ENCODE measurements at places on chromosomes 16 and 17.

GRCh38 chr17:6471531-6472465 lies 27.5 kb downstream of the PIMREG start:
- no peaks in the 10 kb centered on the region for H3K4me1 ChIP-seq
- no peak overlapping the region for H3K4me3 ChIP-seq
- no peaks in the 10 kb centered on the region for H3K27me3 ChIP-seq
- no peak overlapping the region for H3K27ac ChIP-seq
- no peaks in the 10 kb centered on the region for H3K36me3 ChIP-seq

- DNase-seq, result no peak
- peaks cover 23% of the 10 kb centered on the region for H3K4me1 ChIP-seq
Measured at GRCh38 chr17:7203391-7203790, 16.2 kb downstream of the DLG4 start.

DNA sequence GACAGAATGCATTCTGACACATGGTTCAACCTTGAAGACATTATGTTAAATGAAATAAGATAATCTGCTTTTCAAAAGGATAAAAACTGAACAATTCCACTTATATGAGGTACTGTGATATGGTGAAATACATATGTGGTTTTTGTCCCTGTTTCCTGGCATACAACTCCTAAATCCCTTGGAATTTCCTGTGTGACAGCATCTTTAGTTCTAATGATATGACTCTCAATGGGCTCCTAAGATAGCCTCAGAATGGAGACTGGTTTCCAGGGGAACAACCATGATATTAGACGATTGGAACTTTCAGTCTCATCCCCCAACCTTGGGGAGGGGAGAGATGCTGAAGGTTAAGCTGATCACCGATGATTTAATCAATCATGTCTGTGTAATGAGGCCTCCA lies 37.7 kb upstream of the PHLPP2 start:
- H3K27ac ChIP-seq, result no peak overlapping the region
- H3K4me1 ChIP-seq, result peaks cover 5% of the 10 kb centered on the region

DNA sequence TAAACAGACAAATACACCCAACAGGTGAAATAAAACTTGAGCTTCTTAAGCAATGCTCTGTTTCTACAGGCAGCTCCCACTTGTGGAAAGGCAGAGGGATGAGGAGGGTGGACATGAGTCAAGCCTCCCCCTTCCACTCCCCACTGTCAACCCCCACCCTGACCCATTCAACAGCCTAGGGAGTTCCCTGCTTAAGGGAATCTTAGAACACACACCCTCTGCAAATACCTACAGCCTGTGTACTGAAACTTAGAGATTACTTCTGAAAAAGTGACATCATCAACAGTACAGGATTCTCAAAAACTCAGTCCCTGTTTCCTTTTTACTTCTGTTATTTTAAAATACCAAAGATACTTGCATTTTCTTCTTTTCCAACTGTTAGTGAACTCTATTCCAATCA lies 345.4 kb downstream of the SOX9 start:
- no peak for DNase-seq
- H3K4me1 ChIP-seq, result no peaks in the 10 kb centered on the region
- no peak overlapping the region for H3K4me3 ChIP-seq
- no peaks in the 10 kb centered on the region for H3K27me3 ChIP-seq
- H3K27ac ChIP-seq, result no peak overlapping the region
- no peaks in the 10 kb centered on the region for H3K36me3 ChIP-seq

DNA sequence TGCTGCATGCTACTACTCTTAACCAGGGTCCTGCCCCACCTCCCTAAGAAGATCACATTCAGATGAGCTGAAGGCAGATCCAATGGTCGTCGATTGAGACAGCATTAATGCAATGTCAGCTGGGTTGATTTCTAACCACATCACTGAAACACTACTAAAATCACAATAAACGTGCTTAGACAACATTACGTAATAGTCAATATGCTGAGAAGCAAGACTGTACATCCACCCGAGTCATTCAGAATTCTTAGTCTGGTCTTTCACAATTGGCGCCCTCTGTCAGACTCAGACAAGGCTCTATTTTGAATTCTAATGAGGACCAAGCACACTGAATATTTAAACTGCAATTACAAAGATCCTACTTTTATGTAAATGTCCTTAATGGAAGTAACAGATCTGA lies 205.2 kb downstream of the STX8 start:
- no peak overlapping the region for H3K4me3 ChIP-seq
- H3K36me3 ChIP-seq, result no peaks in the 10 kb centered on the region
- H3K27me3 ChIP-seq, result no peaks in the 10 kb centered on the region
- H3K27ac ChIP-seq, result no peak overlapping the region

- no peaks in the 10 kb centered on the region for H3K36me3 ChIP-seq
- DNase-seq, result no peak
- H3K27ac ChIP-seq, result no peak overlapping the region
Measured at GRCh38 chr17:79212149-79213087, 137.8 kb downstream of the ENGASE start.

GRCh38 chr17:5562661-5563360 lies 21.5 kb downstream of the NLRP1 start:
- H3K4me3 ChIP-seq, result no peak overlapping the region
- peak overlapping the region; percentile 53 for H3K27ac ChIP-seq
- peaks cover 46% of the 10 kb centered on the region for H3K36me3 ChIP-seq
- H3K27me3 ChIP-seq, result no peaks in the 10 kb centered on the region

GRCh38 chr16:14061732-14062259 lies 9.3 kb upstream of the MRTFB start:
- H3K36me3 ChIP-seq, result no peaks in the 10 kb centered on the region
- no peaks in the 10 kb centered on the region for H3K4me1 ChIP-seq
- peaks cover 7% of the 10 kb centered on the region for H3K27me3 ChIP-seq
- no peak overlapping the region for H3K27ac ChIP-seq
- DNase-seq, result no peak

DNA sequence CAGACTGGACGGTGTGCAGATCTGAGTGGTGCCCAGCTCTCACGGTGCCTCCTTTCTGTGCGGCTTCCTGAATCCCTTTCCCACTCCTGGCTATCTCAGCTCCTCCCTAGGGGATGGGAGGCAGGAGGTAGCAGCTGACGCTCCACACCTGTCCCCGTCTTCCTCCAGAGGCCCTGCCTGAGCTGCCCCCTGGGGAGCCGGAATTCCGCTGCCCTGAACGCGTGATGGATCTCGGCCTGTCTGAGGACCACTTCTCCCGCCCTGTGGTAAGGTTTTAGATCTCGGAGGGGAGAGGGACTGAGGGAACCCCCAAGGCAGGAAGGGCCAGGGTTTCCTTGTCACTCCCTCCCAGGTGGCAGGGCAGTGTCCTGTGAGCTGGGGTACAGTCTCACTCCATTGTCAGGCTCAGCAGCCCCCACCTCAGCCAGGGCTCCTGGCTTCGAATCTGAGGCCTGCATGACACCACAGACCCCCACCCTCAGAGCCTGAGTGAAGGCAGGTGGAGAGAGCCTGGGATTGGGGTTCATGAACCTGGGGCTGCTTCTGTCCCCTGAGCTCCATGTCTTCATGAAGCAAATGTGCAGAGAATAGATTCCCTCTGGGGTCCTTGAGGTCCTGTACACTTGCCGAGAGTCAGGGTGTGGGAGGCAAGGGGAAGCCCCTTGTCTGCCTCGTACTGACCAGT lies 6.6 kb downstream of the DEF8 start:
- no peak overlapping the region for H3K4me3 ChIP-seq
- no peak for DNase-seq
- peaks cover 12% of the 10 kb centered on the region for H3K36me3 ChIP-seq
- peaks cover under 1% of the 10 kb centered on the region for H3K4me1 ChIP-seq
- no peak overlapping the region for H3K27ac ChIP-seq

DNA sequence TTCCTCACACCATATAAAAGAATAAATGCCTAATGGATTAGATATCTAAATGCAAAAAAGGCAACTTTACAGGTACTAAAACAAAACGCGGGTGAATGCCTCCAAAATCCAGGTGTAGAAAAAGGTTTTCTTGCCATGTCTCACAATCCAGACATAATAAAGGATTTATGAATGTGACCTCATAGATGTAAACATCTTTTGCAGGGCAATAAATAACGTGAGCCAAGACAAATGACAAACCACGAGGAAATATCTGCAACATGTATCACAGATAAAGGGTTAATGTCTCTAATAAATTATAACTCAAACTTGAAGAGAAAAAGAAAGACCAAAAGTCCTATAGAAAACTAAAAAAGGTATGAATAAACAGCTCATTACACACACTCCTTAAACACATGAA lies 180.7 kb downstream of the PARN start:
- H3K27ac ChIP-seq, result no peak overlapping the region
- no peak overlapping the region for H3K4me3 ChIP-seq
- H3K36me3 ChIP-seq, result peaks cover 9% of the 10 kb centered on the region
- no peaks in the 10 kb centered on the region for H3K27me3 ChIP-seq
- no peaks in the 10 kb centered on the region for H3K4me1 ChIP-seq

- H3K27ac ChIP-seq, result peak overlapping the region; percentile 86
- peaks cover 7% of the 10 kb centered on the region for H3K4me1 ChIP-seq
- H3K36me3 ChIP-seq, result no peaks in the 10 kb centered on the region
- H3K4me3 ChIP-seq, result peak overlapping the region; percentile 90
- DNase-seq, result no peak
Measured at GRCh38 chr16:75555213-75555706, 792 bp downstream of the TMEM231 start.

DNA sequence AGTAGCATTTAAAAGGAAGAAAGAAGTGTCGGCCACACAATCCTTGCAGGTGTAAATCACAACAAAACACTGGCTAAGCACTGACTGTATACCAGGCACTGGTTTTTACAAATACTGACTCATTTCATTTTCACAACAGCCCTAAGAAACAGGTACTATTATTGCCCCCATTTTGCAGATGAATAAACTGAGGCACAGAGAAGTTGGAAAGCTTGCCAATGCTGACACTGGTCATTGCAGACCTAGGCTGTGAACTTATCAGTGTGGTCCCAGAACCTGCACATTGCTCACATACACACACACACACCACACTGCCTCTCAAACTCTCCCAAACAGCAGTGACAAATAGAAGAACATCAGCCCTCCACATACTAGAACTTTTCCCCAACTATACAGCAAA lies 37.6 kb downstream of the CDYL2 start:
- no peak overlapping the region for H3K27ac ChIP-seq
- peaks cover 12% of the 10 kb centered on the region for H3K4me1 ChIP-seq
- H3K27me3 ChIP-seq, result no peaks in the 10 kb centered on the region
- H3K36me3 ChIP-seq, result peaks cover 6% of the 10 kb centered on the region
- DNase-seq, result no peak

DNA sequence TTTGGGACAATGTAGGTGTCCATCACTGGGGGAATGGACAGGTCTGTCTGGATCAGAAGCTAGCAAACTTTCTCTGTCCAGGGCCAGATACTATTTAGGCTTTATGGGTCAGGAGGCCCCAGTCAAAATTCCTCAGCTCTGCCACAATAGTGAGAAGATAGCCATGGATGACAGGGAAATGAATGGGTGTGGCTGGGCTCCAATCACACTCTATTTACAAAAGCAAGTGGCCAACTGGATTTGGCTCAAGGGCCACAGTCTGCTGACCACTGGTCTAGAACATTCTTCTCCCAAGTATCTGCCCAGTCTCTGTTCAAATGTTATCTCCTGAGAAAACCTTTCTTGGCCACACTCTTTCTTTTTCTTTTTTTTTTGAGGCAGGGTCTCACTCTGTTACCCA lies 339.9 kb downstream of the SOX9 start:
- H3K4me3 ChIP-seq, result no peak overlapping the region
- no peak for DNase-seq
- no peaks in the 10 kb centered on the region for H3K4me1 ChIP-seq
- no peaks in the 10 kb centered on the region for H3K27me3 ChIP-seq
- no peak overlapping the region for H3K27ac ChIP-seq

DNA sequence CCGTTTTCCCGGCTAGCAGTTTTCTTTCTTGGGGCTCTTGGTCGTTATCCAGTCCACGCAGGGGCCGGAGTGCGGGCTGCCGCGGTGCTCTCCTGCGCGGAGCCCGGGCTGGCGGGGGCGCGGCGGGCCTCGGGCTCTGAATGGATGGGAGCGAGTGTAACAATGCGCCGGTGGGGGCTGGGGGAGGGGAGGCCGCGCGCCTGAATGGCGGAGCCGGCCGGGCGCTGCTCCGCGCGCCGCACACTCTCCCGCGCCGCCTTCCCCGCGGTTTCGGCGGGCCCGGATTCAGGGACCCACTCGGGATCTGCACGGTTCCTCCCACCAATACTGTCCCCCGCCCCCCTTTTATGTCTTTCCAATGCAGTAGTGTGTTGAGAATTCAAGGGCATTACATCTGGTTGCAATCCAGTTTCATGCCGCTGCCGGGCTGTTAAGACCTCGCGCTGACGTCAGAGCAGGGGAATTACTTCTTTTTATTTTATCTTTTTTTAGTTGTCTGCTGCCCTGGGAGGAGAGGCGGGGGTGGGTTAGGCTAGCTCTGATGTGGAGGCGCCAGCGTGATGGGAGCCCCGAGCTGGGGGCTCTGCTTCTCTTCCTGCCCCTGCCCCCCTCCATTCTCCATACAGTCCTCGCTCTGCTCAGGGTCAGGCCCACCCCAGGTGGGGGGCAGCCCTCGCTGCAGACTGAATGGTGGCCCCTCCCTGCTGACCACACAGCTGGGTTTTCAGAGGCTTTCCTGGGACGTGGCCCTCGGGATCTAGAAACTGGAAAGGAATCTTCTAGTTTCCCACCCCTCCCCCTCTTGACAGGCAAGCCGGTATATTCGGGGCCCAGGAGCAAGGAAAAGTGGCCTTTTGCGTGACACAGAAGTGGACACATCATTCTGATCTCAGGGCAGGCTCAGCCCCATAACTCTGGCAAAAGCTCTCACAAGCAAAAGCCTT lies 1.8 kb downstream of the RAI1 start:
- H3K27ac ChIP-seq, result peak overlapping the region; percentile 94
- DNase-seq, result peak; percentile 46
- peaks cover 19% of the 10 kb centered on the region for H3K36me3 ChIP-seq

DNA sequence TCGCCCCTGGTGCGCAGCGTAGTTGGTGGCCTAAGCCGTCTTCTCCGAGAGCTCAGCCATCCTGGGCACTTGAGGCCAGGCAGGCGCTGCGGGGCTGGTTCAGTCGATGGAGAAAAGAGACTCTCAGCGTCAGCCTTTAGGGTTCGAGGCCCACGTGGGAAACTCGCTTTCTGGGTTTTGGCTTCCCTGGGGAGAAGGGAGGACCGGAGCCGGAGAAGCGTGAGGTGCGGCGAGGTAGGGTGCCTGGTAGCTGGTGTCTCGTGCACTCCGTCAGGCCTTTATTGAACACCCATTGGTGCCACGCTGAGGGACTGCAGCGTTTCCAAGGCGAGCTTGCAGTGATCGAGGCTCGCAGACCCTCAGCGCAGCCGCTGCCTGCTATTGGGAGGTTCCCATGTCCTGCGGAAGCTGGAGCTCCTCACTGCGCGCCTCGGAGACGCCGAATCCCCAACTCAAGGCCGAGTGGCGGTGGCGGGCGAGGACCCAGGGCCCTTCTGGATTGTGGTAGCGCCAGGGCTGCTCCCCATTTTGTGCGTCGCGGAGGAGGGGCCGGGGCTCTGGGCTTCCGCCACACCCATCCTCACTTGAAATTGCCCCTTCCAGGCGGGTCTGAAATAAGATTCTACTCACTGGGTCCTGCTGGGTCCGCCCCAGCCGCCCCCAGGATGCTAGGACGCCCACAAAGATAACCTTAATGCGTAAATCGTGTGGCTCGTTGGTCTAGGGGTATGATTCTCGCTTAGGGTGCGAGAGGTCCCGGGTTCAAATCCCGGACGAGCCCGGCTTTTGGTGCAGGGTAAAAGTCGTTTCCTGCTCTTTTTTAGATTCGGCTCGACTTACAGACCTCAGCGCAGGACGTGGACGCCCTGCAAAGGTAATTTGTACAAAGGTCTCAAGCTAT lies 1.2 kb downstream of the OR1F1 start:
- no peak for DNase-seq
- peaks cover 28% of the 10 kb centered on the region for H3K4me1 ChIP-seq
- H3K4me3 ChIP-seq, result peak overlapping the region; percentile 72
- no peak overlapping the region for H3K27ac ChIP-seq
- peaks cover 66% of the 10 kb centered on the region for H3K27me3 ChIP-seq

- H3K36me3 ChIP-seq, result peaks cover 21% of the 10 kb centered on the region
- no peaks in the 10 kb centered on the region for H3K4me1 ChIP-seq
- H3K27me3 ChIP-seq, result peaks cover 42% of the 10 kb centered on the region
- no peak overlapping the region for H3K27ac ChIP-seq
Measured at GRCh38 chr17:6780886-6781285, 4.9 kb downstream of the FBXO39 start.
